Stimulated activated CD4-positive, alpha-beta T cell treated with anti-CD3 and anti-CD28 coated beads, TNF-alpha, amount 100 ng/mL, for 48 hours (primary cell): ENCODE measurements at places on chromosomes 11 and 22.
A peak's percentile ranks its signal among the peaks of the same experiment; 100 is the strongest.

DNA sequence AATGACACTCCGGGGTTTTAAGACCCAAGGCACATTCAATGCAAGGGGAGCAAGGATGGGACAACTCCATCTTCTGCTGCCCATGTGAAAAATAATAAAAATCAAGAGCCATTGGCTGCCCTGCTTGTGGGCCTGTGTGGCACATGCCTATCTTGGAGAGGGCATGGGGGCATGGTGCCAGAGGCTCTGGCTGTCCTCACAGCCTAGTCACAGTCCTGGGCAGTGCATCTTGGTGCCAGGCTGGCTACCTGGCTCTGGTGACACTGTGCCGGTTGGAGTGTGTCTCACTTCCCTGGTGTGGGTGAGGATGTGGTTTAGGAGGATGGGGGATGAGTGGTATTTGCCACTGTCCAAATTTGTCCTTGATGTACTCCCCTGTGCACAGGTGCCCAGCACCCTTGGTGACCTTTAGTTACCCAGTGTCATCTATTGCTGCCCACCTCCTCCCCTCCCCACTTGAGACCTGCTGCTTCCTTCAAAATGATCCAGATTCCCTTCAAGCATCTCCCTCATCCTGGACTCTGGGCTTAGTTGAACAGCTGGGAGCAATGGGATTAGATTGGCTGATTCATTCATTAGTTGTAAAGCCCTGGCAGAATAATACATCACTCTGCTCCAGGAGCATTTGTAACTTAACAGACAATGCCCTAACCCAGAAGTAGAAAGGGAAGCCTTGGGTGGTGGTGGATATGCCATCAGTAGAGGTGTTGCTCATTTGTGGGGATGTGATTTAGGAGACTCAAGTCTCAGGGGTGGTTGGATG lies 4.6 kb downstream of the TMEM86A start:
- DNase-seq = no peak

DNA sequence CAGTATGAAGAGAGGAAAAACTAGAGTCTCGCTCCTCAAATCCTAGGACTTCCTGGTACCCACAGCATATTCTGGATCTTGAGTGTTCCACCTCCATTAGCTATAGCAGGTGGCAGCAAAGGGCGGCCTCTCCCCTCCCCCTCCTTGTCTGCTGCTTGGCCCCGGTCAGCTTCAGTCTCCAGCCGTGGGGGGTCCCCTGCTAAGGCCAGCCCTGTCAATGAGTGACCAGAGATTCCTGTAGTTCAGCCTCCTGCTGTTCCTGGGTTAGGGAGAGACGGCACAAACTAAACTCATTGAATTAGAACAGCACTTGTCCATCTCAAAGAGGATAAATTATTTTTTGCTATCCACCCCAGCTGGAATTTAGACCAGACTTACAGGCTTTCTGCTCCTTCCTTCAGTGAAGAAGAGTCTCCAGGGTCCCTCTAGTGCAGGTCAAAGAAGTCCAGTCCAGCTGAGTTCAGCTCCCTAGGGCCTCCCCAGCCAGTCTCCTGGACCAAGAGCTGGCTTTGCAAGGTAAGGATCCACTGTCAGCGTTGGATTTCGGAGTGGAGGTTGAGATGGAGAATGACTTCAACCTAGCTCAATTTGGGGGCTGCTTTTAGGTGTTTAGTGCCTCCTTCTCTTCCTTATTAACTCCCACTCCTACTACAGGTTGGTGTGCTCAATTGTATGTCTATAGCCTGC lies 1.1 kb upstream of the PHLDB1 start:
- DNase-seq = no peak

GRCh38 chr22:46968848-46969247 lies 206.4 kb downstream of the TBC1D22A start:
- DNase-seq = no peak

DNA sequence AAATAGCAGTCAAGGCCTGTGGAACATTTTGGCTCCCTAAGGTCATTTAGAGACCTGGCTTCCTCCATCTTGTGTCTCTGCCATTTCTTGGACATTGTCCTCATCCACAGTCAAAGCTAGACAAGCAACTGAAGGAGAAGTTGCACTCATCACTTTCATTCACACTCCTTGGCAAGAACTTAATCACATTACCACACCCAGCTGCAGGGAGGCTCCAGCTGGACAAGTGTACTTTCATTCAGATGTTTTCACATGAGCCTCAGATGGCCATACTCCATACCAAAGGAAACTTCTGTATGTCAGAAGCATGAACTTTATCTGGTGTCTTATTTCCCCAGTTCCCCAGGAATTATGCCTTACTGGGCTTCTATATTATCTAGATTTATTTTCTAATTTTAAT lies 537.4 kb downstream of the TMEM135 start:
- DNase-seq = no peak

GRCh38 chr11:70146895-70147520 lies 56.1 kb upstream of the FADD start:
- DNase-seq = no peak

GRCh38 chr11:61588728-61589191 lies 7.9 kb upstream of the SYT7 start:
- no peak for DNase-seq

GRCh38 chr11:17386331-17387084 lies 2.0 kb downstream of the KCNJ11 start:
- peak; percentile 48 for DNase-seq

- peak; percentile 61 for DNase-seq
Observed at GRCh38 chr11:69101115-69101791, 52.5 kb downstream of the TPCN2 start.

DNA sequence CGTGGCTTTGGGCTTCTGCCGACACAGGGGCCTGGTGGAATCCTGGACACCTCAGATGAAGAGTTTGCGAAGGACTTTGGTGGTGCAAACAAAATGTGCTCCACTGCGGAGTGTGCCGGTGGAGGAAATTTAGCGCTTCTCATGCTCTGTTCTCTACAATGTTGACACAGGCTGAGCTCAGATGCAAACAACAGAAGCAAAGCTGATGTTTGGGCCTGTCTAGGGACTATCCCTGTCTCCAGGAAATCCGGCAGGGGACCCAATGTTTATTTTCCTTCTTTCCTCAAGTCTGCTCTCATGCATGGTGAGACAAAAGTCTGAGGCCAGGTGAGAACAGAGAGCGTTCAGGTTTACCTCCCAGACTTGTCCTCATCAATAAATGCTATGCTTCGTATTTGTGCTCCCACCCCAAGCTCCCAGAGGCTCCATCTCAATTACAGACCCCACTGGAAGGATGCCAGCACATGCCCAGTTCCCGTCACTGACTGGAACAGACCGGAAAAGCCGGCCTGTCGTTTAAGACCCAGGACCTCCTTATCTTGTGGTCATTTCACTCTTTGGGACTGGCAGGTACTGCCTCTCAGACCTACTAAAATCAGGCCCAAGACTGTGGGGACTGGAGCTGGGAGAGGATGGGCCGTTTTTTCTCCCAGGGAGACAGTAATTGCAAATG lies 105.7 kb upstream of the B3GAT1 start:
- no peak for DNase-seq

GRCh38 chr11:73365352-73366264 lies 10.6 kb upstream of the RELT start:
- DNase-seq = no peak

DNA sequence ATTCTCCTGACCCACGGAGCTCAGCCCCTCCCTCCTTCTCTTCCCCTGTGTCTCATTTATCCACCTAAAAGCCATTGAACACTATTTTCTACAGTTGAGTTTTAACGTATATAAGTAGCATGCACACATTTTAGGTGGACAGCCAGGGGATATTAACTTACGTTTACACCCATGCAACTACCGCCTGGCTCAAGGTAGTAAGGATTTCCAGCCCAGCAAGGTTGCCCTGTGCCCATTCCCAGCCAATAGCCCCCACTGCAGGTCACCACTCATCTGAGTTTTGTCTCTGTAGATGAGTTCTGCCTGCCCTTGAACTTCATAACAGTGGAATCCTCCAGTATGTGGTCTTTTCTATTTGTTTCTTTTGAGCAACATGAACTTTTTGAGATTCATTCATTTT lies 65.4 kb downstream of the SMIM38 start:
- no peak for DNase-seq

GRCh38 chr11:17812091-17812864 lies 77.7 kb downstream of the KCNC1 start:
- no peak for DNase-seq

DNA sequence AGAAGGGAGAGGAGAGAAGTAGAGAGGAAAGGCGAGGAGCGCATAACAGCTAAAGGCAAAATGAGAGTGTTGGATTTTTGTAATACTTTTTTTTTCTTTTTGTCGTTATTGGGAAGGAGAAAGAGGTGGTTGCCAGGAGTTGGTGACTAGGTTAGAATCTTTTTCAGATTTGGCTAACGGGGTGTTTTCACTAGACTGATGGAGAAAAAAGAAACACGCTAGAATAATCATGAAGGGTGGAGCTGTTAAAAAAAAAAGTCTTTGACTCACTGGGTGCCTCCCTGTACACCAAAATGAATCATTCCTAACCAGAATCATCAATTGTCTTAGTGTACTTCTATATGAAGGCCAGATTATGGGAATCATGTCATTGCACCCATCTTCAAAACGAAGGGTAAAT lies 12.7 kb downstream of the BLID start:
- no peak for DNase-seq

- DNase-seq = no peak
Observed at GRCh38 chr11:134647066-134647743, 235.2 kb upstream of the B3GAT1 start.

GRCh38 chr11:27196203-27196897 lies 155.7 kb downstream of the BBOX1 start:
- no peak for DNase-seq

GRCh38 chr22:36528341-36528740 lies 625 bp downstream of the EIF3D start:
- no peak for DNase-seq

- DNase-seq = no peak
Observed at GRCh38 chr11:56103210-56103737, at the start of gene OR8H2. TSS of gene OR8H2 (plus strand) at chr11:56103687. CDS start at chr11:56105043, 1,356 bp downstream.

- DNase-seq = no peak
Observed at GRCh38 chr11:134781380-134781866, 369.4 kb upstream of the B3GAT1 start.

GRCh38 chr11:18285841-18286240 lies 19.8 kb downstream of the SAA1 start:
- no peak for DNase-seq

GRCh38 chr11:70305501-70305900 lies 35.0 kb downstream of the PPFIA1 start:
- no peak for DNase-seq

- no peak for DNase-seq
Observed at GRCh38 chr22:41513391-41513790, 30.9 kb downstream of the POLR3H start.

DNA sequence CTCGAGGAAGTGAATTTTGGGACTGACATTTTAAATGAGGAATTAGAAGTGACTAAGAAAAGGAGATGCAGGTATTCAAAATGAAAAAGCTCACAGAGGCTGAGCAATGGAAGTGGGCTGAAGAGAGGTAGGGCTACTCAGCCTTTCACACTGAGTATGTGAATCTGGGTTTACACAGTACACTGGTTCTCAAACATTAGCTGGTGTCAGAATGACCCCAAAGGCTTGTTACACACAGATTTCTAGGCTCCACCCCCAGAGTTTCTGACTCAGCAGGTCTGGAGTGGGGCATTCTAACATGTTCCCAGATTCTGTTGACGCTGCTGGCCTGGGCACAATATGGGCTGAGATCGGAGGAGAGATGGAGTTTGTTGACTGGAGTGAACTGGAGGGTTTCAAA lies 32.8 kb downstream of the CADM1 start:
- no peak for DNase-seq

GRCh38 chr11:106022795-106023275 lies 795 bp upstream of the MSANTD4 start:
- no peak for DNase-seq

DNA sequence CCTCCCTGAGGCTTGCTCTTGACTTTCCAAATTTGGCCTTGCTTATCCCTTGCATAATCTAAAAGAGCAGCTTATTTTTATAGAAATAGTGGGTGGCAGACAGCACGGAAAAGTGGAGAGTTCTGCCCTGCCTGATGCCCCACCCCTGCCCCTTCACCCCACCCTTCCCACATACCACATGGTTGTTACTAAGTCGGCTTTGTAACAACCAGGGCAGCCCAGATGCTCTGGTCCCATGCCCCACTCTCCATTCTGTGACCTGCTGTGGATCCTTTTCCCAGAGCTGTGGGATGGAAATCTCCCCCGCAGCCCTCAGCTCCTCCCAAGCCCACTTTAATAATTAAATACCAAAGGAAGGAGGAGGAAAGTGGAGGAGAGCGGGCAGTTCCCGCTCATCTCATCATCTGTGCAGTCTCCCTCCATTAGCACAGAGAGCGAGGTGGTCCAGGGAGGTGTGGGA lies 10.9 kb downstream of the MRGPRF start:
- DNase-seq = no peak

- no peak for DNase-seq
Observed at GRCh38 chr11:78427615-78428265, 10.1 kb upstream of the GAB2 start.

DNA sequence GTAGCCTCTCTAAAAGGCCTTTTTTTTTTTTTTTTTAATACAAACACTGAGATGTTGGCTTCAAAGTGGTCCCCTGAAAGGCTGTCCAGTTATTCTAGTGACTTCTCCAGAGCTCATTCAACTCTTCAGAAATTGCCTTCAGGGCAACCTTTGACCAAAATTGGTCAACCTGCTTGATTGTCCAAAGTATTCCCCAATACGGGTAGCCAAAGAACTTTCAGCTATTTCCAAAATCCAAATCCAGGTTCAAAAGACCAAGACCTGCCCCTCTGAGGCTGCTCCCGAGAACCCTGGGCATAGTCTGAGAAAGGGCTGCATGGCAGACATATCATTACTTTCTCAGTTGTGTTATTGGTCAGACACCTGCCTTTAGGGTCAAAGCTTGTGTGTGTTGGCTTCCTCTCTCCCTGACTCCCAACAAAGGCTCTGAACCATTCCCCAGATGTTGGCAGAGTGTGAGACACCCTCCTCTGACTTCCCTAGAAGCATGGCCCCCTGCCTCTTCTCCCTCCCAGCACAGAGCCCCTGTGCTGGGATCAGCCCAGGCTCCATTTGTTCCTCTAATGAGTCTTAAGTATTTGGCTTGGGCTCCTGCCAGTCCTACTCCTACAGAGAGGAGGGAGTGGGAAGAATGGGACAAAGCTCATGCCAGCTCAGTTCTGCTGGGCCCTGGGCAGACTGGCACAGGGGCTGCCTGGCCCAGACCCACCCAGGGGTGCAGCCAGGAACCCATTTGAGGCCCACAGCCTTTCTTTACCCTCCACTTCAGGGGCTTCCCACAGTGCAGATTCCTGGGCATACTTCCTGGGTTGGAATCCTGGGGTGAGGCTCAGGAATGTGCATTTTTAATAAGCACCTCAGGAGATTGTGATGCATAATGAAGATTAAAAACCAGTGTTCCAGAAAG lies 30.3 kb downstream of the TNKS1BP1 start:
- DNase-seq = no peak

DNA sequence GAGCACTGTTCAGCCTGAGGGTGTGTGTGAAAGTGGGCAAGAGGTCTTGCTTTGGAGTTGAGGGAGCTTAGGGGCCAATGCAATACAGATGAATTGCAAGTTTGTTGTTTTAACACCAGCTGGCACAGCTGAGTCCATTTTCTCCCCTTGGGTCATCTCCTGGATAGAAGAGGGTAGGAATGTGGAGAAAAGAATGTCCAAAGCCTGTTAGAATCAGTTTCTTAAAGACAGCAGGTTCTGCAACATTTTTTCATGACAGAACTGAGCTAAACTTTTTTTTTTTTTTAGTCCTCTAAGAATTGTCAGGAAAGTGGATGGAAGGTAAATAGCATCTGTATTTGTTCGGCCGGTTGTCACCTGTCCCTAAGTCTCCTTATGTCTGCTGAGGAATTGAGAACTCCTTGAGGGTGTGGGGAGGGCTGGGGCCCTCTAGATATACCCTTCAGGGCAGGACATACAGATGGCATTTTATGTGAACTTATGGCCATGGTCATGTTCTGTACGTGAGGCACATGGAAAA lies 211.1 kb upstream of the CADM1 start:
- DNase-seq = no peak
